NCI-H146 (cell line): ENCODE measurements at places on chromosomes 4 and X.

GRCh38 chr4:16006771-16007446 lies 43.9 kb upstream of the FGFBP2 start:
- DNase-seq = no peak

DNA sequence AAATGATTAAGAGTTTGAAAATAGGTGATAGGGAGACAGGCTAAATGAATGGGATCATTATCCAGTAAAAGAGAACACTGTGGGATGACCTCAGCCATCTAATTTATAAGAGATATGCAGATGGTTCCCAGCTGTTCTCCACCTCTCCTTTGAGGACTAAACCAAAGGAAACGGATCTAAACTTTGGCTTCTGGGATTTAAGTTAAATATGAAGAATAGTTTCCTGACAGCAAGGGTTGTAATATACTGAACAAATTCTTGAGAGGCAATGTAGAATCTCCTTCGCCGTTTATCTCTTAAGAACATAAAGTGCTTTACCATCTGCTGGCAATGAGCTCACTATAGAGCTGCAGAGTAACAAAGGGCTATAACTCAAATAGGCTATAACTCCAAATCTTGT lies 35.4 kb upstream of the HPGDS start:
- no peak for DNase-seq

DNA sequence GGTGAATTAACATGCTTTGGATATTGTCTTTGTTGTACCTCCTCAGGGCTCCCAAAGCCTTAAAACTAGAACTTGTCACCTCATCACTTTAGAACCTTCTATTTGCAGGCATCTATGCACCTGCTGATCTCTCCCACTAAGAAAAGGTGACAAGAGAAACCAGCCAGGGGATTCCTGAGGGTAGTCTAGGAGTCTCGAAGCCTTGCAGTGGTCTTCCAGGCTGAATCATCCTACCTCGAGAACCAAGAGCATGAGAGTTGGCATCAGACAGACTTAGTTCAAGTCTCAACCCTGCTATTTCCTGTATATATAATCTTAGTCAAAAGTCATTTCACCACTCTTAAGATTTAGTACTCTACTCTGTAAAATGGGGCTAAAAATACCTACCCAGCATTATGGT lies 29.6 kb downstream of the RTL5 start:
- no peak for DNase-seq

GRCh38 chr4:46586566-46586965 lies 196.6 kb upstream of the GABRA2 start:
- no peak for DNase-seq

- DNase-seq = no peak
Observed at GRCh38 chr4:140236654-140237169, 82.7 kb upstream of the MAML3 start.

- DNase-seq = no peak
Observed at GRCh38 chrX:56615282-56615681, 51.9 kb downstream of the UBQLN2 start.

DNA sequence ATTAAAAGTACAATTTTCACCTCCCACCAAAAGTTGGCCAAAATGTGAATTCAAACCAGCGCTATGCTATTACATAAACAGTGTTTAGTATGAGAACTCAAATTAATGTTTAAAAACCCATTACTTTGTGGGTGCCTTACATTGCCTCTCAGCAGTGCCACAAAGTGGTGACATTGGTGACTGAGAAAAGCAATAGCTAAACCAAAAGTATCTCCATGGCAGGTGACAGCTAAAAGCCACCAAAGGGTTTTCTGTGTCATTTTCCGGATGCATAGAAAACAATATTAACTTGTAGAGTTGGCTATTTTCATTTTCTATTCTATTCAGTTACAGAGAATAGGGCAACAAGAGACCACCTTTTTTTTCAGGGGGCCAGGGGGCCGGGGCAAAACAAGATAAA lies 261.2 kb downstream of the MAPK10 start:
- DNase-seq = no peak

GRCh38 chr4:154559494-154560418 lies 3.1 kb upstream of the FGB start:
- peak; percentile 15 for DNase-seq

- DNase-seq = no peak
Observed at GRCh38 chrX:15678339-15678738, 13.7 kb upstream of the CLTRN start.

DNA sequence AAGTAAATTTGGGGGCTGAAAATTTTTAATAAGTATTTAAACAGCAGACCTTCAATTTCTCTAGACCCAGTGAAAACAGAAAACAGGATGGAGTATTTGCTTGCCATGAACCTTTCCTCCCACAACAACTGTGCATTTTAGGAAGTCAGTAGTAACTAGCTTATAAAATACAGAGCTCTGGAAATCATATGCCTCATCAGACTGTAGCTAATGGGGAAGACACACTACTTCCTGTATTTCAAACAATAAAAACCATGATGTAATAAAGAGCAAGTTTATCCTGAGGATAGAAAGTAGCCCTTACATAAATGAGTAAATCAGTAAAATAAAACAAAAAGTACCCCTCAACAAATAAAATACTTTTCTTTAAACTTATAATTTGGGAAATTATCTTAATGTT lies 280.1 kb upstream of the ZFP42 start:
- no peak for DNase-seq

DNA sequence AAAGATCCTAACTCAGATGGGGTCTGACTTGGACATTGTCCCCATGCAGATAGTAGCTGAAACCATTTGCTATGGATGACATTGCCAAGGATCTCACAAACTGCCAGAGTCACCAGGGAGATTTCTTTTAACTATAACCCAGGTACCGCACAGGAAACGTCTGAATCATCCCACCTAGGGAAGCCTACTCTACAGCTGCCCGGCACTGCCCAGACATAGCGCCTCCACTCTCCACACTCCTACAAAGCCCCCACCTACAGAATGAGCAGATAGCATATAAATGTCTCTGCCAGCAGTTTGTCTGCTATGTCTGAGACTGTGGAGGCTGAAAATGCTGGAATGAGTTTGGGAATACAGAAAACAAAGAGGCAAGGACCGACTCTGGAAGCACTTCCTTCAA lies 32.3 kb downstream of the TRIM61 start:
- no peak for DNase-seq

DNA sequence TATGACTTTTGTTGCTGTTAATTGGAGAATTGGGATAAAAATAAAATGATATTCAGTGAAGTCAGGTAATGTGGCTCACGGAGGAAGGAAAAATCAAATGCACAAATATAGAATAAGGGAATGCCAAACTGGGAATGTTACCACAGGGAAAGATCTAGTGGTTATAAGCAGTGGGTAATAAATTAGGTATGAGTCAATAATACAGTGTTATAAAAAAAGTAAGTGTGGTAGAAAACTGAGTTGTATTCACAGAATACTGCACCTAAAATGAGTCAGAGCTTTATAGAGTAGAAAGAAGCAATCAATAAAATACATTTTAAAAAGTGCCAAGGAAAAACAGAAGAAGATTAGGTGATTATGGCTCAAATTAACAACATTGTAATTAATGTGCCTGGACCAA lies 34.5 kb downstream of the INTS12 start:
- no peak for DNase-seq

DNA sequence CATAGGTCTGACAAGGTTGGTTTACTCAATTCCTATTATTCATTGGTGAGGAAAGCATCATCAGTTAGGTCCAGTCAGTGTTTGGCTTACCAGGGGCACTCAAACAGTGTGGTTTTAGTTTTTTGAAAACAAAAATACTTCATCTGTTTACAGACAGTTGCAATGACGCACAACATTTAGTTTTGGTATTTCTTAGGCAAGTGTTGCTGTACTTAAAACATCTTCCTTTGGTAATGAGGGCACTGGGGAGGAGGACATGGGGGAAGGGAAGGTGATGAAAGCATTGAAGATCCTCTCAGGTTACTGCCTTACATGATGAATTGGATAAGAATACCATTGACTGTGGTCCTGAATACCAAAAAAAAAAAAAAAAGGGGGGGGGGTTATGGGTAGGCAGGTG lies 93.7 kb upstream of the MAOA start:
- DNase-seq = no peak

DNA sequence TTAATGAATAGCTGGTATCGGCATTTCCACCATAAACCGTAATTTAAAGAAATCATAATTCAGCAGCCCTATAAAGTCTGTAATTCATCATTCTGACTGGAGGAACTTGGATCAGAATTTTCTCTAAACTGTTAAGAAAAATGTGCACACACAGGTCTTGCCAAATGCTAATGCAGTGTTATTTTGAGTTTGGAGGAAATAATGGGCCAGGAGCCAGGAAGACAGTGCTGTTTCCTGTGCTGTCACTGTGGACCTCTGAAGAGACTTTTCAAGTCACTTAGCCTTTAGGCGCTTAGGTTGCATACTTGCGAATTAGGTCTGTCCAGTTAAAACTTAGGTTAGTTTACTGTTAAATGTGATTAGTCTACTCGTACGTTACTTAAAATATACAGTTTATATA lies 137.5 kb upstream of the ANXA3 start:
- no peak for DNase-seq

DNA sequence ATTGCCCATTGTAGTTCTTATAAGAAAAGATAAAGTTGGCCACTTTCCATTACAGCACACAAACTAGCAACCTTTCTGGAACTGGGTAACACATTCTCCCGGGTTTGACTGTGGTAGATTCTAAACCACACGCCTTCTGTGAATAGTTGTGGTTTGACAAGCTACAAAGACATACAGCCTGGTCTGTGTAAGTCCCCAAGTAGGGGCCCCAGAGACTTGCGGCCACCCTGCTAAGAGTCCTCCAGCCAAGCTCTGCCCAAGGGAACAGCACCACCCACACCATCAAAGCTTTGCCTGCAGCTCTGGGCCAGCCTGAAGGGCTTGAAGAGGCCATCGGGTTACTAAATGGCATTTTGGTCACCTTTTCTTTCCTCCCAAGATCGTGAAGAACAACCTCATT lies 203.4 kb downstream of the MAML3 start:
- DNase-seq = no peak

DNA sequence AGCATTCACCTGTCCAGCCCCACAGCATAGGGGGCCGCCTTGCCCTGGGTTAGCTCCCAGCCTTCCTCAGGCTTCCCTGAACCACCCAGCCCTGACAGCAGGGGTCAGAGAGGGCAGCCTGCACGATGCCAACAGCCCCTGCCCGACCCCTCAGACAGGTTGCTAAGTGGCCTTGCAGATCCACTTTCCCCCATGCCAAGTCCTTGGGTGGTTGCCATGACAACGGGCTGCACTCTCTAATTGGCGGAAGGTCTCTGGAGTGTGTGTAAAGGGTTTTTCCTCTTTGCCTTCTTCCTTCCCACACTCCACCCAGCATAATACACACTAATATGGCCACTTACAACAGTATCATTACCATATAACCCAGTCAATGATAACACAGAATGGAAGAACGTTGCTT lies 99.6 kb upstream of the AFAP1 start:
- DNase-seq = peak; percentile 92

DNA sequence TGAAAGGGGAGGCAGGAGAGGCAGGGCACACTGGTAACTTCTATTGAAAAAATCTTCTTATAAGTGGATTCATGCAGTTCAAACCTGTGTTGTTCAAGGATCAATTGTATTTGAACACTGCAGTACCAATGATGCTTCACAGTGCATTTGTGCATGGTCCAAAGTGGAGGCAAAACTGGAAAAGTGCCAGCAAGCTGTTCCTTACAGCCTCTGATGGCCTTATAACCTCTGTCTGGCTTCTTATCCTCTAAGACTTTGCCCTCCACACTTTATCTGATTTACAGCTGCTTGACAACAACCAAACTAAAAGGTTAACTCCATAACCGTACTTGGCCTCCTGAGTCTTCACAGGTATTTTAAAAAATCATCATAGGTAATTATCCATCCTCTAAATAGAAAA lies 40.4 kb downstream of the MAGEB17 start:
- no peak for DNase-seq

DNA sequence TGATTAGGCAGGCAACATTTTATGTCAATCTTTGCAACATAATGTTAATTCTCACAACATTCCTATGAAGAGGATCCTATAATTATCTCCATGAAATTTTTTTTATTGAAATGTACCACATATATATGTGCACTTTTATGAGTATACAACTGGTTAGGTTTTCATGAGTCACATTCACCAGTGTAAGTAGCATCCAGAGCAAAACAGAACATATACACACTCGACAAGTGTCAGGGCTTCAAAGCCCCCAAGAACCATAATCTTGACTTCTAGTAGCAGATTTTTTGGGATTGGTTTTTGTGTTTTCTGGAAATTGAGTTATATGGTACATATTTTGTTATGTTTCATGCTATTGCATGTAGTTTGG lies 62.4 kb downstream of the ARHGAP10 start:
- no peak for DNase-seq

- DNase-seq = peak; percentile 1
Observed at GRCh38 chr4:151276787-151277562, at the start of gene PRSS48. PRSS48 (plus strand) TSS chr4:151277161; CDS start chr4:151277173, 12 bp downstream.

GRCh38 chrX:149004936-149005335 lies 500.2 kb downstream of the IDS start:
- DNase-seq = no peak

DNA sequence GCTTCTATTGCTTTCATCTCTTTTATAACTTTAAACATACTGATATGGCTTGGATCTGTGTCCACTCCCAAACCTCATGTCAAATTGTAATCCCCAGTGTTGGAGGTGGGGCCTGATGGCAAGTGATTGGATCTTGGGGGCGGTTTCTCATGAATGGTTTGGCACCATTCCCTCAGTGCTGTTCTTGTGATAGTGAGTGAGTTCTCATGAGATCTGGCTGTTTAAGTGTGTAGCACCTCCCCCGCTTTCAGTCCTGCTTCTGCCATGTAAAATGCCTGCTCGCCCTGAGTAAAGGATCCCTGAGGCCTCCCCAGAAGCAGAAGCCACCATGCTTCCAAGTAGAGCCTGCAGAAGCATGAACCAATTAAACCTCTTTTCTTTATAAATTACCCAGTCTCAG lies 17.7 kb downstream of the MND1 start:
- no peak for DNase-seq

- no peak for DNase-seq
Observed at GRCh38 chrX:4909348-4909747, 1195.9 kb upstream of the PRKX start.

DNA sequence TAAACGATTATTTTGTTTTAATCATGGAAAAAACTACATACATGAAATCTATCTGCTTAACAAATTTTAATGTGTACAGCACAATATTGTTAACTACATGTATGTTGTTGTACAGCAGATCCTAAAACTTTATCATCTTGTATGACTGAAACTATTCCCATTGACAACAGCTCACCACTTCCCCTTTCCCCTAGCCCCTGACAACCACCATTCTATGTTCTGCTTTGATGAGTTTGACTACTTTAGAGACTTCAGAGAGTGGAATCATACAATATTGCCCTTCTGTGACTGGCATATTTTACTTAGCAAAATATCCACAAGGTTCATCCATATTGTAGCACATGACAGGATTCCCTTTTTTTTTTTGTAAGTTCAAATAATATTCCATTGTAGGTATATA lies 185.9 kb downstream of the CFAP299 start:
- DNase-seq = no peak

DNA sequence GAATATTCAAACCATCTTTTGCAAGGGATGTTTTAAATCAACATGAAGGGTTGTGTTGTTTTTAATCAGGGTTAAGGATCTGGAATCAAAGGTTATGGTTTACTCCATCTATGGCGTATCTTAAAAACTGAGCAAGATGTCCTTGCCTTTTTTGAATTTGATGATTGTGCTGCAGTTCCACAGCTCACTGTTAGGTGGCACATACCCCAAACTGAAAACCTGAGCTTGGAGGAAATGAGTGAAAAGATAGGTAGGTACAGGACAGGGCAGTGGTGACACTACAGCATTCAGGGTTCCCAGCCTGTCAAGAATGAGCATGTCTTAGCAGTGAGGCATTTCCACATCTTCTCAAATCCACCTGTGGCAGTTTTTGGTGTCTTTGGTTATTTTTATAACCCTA lies 13.1 kb upstream of the EOLA1 start:
- DNase-seq = no peak

- no peak for DNase-seq
Observed at GRCh38 chrX:106069048-106069447, 30.5 kb upstream of the SERPINA7 start.
